ENCODE measurements at places on chromosomes 12 and 14.
A peak's percentile ranks its signal among the peaks of the same experiment; 100 is the strongest.

- no peak for DNase-seq
These were observed 25.2 kb downstream of the NID2 start for GRCh38 chr14:52043690-52044089.

DNA sequence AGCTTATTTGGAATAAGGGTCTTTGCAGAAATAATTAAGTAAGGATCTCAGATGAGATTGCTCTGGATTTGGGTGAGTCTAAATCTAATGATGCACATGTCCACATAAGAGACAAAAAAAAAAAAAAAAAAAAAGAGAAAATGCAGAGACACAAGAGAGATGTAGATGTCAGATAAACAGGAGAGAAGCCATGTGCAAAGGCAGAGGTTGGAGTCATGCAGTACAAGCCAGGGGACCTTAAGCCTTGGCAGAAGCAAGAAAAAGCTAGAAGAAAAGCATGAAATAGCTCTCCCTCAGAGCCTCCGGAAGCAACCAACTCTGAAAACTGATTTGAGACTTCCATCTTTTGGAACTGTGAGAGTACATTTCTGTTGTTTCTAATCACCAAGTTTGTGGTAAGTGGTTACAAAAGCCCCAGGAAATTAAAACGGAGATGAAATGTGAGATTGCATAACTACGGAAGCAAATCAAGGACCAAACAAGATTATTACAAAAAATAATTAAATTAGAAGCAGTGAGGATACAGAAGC lies 1304.0 kb upstream of the SEL1L start:
- DNase-seq, result no peak

DNA sequence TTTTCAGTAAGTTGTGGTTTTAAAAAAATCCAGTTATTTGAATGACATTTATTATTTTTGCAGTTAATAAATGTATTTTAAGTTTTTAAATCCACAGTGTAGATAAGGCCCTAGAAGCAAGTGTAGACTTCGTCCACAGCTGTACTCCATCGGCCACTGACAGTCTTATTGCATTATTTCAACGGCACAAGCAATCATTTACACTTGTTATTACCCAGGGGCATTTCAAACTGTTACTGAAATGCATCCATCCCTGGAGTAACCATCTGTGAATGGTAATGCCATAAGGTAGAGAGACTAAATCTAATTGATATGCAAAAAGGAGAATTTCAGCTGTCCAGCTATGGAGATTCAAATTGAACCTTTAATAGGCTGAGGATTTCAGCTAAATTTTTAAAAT lies 48.4 kb downstream of the BICD1 start:
- no peak for DNase-seq

DNA sequence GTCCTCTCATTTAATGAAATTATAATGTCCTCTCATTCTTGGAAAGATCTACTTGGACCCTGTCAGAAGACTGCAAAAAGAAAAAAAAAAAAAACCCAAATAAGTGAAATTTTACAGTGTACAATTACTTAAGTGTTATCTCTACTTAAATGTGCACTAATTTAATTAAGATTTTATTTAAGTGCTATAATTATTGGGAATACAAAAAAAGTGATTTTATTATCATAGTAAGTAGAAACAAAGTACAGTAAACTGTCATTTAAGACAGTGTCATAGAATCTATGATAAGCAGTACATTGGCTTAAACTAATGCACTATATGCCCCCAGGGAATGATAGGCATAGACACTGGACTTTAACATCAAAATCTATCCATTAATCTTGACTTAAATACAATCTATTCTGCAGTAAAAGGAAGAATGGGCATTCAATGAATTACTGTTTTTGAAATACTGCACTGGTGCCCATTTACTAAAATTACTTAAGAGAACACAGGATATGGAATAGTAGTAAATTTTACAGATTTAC lies 23.3 kb downstream of the INSM2 start:
- no peak for DNase-seq

DNA sequence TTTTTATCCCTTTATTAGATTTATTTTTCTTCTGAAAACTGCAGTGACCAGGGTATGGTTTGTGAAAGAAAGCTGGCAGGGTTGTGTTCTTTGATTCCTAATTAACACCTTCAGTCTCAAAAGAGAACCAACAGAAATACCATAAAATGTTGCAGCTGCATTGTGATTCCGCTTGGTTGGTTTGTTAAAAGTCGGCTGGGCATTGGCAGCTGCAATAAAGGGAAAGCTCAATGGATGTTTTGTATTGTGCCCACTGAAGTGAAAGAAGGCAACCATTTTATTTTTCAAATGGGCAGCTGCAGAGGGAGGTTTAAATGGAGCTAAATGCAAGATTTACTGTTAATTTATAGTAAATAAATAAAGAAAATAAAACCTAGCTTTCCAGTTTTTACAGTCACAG lies 16.7 kb downstream of the LGR5 start:
- peak; percentile 77 for DNase-seq

GRCh38 chr12:51827925-51828818 lies 20.3 kb downstream of the FIGNL2 start:
- DNase-seq, result no peak

GRCh38 chr12:113980537-113981337 lies 14.6 kb upstream of the RBM19 start:
- peak; percentile 54 for DNase-seq

GRCh38 chr12:104134882-104135281 lies 3.1 kb downstream of the NFYB start:
- DNase-seq, result no peak

GRCh38 chr12:126708492-126708896 lies 1558.5 kb upstream of the TMEM132C start:
- no peak for DNase-seq

DNA sequence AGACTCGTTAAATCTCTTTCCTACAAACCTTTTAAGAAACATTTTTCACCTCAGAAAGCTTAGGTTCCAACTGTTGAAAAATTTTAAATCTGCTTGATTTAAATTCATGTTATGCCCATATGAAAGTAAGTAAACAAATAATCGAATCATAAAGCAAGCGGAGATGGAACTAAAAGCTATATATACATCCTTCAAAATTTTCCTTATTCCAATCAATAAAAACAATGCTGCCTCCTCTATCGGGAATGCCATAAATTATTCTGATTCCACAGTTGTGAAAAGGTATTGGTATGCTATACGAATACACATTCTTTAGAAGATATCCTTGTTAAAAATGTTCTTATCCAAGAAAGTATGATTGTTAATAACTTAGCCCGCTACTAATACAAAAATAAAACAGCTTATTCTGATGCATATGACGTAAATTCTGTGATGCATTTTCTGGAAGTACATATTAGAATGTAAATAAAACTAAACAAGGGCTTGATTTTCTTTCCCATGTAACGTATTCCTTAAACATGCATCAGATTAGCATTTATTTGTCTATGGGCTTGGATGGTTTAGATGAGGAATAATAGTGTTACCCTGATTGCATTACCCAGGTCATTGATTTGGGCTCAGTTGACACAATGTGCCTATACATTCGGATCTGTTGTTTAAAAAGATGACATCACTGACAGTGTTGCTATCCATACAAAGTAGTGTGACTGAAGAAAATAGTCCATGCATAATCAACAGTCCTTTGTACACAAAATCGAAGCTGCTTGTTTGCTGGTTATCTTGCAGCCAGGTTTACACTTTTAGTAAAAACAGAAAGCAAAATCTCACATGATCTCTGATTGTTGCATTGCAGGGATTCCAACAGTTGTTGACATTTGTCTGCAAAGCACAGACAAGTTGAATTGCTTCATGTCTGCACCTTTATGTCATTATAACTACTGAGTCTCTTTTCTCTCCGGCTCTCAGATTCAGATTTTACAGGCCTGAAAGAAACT lies 656 bp upstream of the DTD2 start:
- no peak for DNase-seq

GRCh38 chr12:121184984-121185889 lies 24.7 kb upstream of the P2RX4 start:
- no peak for DNase-seq

DNA sequence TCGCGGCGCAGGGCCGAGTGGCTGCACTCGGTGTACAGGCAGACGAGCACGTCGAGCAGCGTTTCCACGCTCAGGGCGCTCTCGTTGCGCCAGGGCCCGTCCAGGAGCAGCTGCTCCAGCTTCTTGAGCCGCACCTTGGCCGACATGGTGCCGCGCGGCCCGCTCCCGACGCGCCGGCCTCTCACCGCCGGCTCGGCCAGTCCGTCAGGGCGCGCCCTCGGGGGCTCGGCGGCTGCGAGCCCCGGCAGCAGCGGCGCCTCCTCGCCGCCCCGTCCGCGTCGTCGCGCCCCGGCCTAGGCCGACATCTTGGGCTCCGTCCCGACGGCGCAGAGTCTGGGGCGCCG lies 349 bp downstream of the CDC42BPB start:
- no peak for DNase-seq

DNA sequence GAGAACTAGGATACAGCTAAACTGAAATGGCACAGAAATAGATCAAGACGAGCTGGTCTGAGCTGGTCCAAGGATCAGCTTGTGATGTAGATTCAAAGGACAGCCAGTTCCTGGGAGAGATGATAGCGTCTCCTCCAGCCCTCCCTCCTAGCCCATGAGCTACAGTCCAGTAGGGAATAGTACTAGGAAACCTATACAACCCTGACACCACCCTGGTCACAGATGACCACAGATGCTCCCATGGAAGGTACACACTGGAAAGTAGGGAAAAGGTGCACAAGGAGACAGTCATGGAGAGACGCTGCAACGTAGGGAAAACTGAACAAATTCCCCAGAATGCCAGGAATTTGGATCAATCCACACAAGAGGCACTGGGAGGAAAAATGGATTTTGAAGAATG lies 6.9 kb downstream of the GCH1 start:
- DNase-seq, result no peak

DNA sequence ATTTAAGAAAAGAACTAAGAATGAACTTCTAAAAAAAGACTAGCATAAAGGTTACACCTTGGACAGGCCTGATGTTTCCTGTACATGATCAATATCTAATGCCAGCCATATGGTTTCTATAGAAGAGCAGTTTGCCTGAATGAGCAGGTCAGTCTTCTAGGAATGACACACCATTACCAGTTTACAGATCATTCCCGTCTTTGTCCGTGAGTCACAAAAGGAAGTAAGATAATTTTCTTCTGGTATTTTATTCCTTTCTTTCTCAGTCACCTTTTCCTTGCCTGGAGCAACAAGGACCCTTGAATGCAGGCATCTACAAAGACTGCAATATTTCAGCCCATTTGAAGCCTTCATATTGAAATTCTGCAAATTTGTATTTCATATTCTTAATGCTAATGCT lies 44.6 kb upstream of the CNTN1 start:
- DNase-seq, result no peak

DNA sequence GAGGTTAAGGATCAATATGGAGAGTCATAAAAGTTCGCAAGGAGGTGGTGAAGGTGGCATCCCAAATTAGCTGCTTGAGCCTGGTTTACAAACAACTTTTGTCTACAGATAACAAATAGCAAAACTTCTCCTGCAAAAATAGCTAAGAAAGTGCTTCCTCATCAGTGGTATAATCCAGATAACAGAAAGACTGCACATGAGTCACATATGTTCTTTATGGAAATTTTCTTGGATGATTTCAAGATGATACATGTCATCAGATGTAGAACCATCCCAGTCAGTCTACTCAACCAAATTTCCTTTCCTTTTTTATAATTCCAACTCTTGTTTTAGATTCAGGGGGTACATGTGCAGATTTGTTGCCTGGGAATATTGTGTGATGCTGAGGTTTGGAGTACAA lies 133.0 kb downstream of the BTG1 start:
- no peak for DNase-seq

GRCh38 chr14:22597265-22597664 lies 835 bp upstream of the ABHD4 start:
- DNase-seq, result no peak

DNA sequence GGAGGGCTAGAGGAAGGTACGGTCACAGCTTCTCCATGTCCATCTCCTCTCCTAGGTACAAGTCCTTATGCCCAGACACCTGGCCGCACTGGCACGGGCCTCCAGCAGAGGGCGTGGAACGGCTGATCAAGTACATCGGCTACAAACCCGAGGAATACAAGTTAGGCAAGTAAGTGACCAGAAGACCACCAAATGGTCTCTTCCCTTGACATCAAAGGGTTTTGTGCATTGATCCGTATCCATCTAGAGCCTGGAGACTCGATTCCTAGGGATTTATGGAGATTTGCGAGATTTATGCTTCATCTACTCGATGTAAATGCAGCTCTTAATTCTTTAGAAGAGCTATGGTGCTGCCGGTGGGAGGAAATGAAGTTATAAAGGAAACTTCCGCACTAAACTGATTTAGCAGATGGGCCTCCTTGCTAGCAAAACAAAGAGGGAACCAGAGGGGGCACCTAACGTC lies 44.2 kb downstream of the KCTD10 start:
- DNase-seq, result peak; percentile 71

- DNase-seq, result no peak
These were observed 6.4 kb downstream of the NFKBIA start for GRCh38 chr14:35398071-35398584.

DNA sequence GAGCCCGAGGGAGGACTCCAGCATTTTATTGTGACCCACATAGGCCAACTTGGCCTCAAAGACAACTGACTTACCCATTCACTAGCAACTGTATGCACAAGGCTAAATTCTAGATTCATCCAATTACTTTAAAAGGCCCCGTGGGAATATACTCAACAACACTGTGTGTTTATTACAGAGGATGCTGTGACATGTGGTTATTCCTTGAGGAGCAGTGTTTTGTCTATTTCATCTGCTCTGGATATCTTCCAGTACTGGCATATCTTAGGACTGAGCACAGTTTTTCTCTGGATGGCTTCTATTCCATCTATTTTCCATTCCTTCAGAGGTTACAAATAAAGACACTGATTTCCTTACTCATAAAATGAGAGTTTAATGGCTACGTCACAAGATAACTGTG lies 87.2 kb upstream of the KRAS start:
- DNase-seq, result no peak

DNA sequence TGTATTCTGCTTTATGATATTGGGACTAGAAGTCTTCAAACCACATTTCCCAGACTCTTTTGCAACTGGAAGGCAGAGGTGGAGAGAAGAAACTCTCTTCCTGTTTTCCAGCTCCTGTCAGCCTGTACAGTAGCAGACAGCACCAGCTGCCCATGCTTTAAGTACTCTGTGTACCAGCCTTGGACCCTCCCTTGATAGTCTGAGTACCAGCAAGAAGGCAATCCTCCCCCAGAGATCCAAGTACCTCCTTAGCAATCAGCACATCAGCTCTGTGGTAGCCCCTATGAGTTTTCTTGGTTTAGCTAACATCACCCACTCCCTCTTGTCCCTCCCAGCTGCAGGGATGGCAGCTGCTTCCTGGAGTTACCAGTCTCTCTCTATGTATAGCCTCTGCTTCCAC lies 56.3 kb downstream of the STXBP6 start:
- no peak for DNase-seq

- DNase-seq, result no peak
These were observed 1.7 kb downstream of the YY1 start for GRCh38 chr14:100240668-100241032.

DNA sequence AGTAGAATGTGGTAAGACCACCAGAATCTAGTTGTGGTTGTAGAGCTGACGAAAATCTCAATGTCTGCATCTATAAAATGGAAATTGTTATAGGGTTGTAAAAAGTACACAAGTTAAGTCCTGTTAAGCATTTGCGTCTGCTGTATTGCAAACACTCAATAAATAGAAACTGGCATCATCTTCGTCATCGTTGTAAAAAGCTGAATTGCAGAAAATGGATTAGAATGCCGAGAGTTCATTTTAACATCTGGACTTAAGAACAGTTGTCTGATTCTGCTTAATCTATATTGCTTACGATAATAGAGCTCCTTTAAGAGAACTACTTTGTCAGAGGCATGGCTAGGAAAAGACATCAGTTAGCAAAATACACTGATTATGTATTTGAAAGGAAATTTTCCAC lies 33.2 kb downstream of the KCNMB4 start:
- no peak for DNase-seq
